Activated T-cell treated with anti-CD3 and anti-CD28 coated beads, Interleukin-2, amount 50 U/mL, for 72 hours (primary cell): ENCODE measurements at places on chromosomes 3 and 15. TPM values are rescaled to one million over a fixed set of nuclear protein-coding genes. Genes with fewer than 3 reads are reported as not detected.

AGBL1 gene
- not detected for total RNA-seq

LIPH gene
- not detected for total RNA-seq

VPS33B gene
- total RNA-seq, result 25.5 TPM

DNA sequence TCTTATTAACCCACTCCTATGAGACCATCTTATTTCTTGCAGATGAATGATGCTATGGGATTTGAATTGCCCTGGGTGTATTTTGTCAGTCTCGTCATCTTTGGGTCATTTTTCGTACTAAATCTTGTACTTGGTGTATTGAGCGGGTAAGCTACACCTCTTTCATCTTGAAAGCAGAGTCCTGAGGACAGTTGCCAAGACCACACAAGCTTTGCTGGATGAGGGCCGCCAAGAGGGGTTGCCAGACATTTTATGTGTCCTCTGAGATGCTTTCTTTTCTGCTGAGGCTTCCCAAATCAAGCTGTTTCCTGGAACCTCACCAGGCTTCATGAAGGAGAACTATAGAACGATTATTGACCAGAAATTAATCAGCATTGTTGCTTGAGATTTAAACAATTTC lies 173.2 kb downstream of the CHDH start:
- no peak overlapping the region for H3K4me3 ChIP-seq
- H3K36me3 ChIP-seq, result no peaks in the 10 kb centered on the region
- no peak for DNase-seq

GPR156 gene
- not detected for total RNA-seq

ZNF80 gene
- total RNA-seq, result 0.53 TPM

ROBO2 gene
- total RNA-seq, result not detected

GRCh38 chr3:124516333-124516732 lies 213.9 kb upstream of the UMPS start:
- H3K4me1 ChIP-seq, result no peaks in the 10 kb centered on the region
- no peaks in the 10 kb centered on the region for H3K36me3 ChIP-seq
- H3K4me3 ChIP-seq, result no peak overlapping the region
- no peak for DNase-seq
- peaks cover 24% of the 10 kb centered on the region for H3K27me3 ChIP-seq

GRCh38 chr15:85137489-85138168 lies 156.0 kb downstream of the PDE8A start:
- no peaks in the 10 kb centered on the region for H3K27me3 ChIP-seq
- no peak for DNase-seq
- H3K36me3 ChIP-seq, result peaks cover 11% of the 10 kb centered on the region
- no peaks in the 10 kb centered on the region for H3K4me1 ChIP-seq

GRCh38 chr15:24054547-24055245 lies 367.6 kb upstream of the NDN start:
- H3K4me1 ChIP-seq, result no peaks in the 10 kb centered on the region
- DNase-seq, result no peak
- no peak overlapping the region for H3K27ac ChIP-seq
- H3K4me3 ChIP-seq, result no peak overlapping the region
- H3K36me3 ChIP-seq, result no peaks in the 10 kb centered on the region
- H3K27me3 ChIP-seq, result no peaks in the 10 kb centered on the region

DUOX1 gene
- 0.95 TPM for total RNA-seq

DNA sequence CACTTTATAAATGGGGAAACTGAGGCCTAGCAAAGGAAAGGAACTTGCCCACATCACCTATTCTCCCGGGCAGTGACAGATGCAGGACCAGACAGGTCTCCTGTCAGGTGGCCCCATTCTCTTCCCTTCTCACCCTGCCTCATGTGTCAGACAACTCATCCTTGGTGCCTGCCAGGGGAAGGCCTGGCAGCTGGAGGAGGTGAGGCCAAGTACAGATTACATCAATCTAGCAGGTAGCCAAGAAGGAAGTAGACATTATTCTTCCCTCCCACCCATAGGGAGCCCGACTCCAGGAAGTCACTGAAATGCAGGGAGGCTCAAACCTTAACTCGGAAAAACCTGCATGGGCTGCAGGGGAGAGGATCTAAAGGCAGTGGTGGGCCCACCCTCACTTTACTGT lies 39.6 kb downstream of the DAPK2 start:
- H3K36me3 ChIP-seq, result no peaks in the 10 kb centered on the region
- DNase-seq, result no peak
- H3K27ac ChIP-seq, result no peak overlapping the region

GRCh38 chr3:187064210-187065115 lies 74.8 kb downstream of the RPL39L start:
- peaks cover 48% of the 10 kb centered on the region for H3K36me3 ChIP-seq
- H3K27me3 ChIP-seq, result no peaks in the 10 kb centered on the region
- peaks cover 69% of the 10 kb centered on the region for H3K4me1 ChIP-seq
- DNase-seq, result no peak
- peak overlapping the region; percentile 92 for H3K27ac ChIP-seq
- no peak overlapping the region for H3K4me3 ChIP-seq

GRCh38 chr3:17478673-17479072 lies 263.8 kb downstream of the TBC1D5 start:
- no peaks in the 10 kb centered on the region for H3K36me3 ChIP-seq
- no peaks in the 10 kb centered on the region for H3K27me3 ChIP-seq
- H3K27ac ChIP-seq, result no peak overlapping the region
- no peaks in the 10 kb centered on the region for H3K4me1 ChIP-seq
- H3K4me3 ChIP-seq, result no peak overlapping the region

- peak overlapping the region; percentile 55 for H3K4me3 ChIP-seq
- H3K27me3 ChIP-seq, result no peaks in the 10 kb centered on the region
- H3K27ac ChIP-seq, result peak overlapping the region; percentile 11
- DNase-seq, result peak; percentile 56
- H3K36me3 ChIP-seq, result no peaks in the 10 kb centered on the region
Measured at GRCh38 chr15:90209591-90209990, 8.5 kb downstream of the SEMA4B start.

- no peak overlapping the region for H3K4me3 ChIP-seq
- H3K36me3 ChIP-seq, result no peaks in the 10 kb centered on the region
- H3K27ac ChIP-seq, result no peak overlapping the region
- no peak for DNase-seq
Measured at GRCh38 chr3:49791571-49791970, 5.2 kb upstream of the IP6K1 start.

CP gene
- total RNA-seq, result not detected

SEMA3G gene
- 0.16 TPM for total RNA-seq

GP9 gene
- not detected for total RNA-seq

TRMT10C gene
- total RNA-seq, result 19.3 TPM

DNA sequence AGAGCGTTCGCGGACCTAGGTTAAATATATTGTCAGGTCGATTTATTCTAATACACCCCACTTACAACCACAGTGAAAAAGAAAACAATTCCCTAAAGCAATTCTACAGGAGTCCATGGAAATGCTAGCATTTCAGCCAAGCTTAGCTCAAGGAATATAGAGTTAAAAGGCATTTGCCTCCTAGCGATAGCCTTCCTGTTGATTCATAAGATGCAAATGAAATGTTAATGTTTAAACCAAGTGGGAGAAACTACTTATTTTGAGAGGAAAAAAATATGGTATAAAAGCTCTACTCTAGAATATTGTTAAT lies 1.7 kb upstream of the ALCAM start:
- H3K4me3 ChIP-seq, result peak overlapping the region; percentile 89
- no peak for DNase-seq
- peaks cover 2% of the 10 kb centered on the region for H3K36me3 ChIP-seq
- no peak overlapping the region for H3K27ac ChIP-seq

BOC gene
- 0.19 TPM for total RNA-seq

CCNB2 gene
- 77.8 TPM for total RNA-seq

C2CD4A gene
- 0.46 TPM for total RNA-seq

DNA sequence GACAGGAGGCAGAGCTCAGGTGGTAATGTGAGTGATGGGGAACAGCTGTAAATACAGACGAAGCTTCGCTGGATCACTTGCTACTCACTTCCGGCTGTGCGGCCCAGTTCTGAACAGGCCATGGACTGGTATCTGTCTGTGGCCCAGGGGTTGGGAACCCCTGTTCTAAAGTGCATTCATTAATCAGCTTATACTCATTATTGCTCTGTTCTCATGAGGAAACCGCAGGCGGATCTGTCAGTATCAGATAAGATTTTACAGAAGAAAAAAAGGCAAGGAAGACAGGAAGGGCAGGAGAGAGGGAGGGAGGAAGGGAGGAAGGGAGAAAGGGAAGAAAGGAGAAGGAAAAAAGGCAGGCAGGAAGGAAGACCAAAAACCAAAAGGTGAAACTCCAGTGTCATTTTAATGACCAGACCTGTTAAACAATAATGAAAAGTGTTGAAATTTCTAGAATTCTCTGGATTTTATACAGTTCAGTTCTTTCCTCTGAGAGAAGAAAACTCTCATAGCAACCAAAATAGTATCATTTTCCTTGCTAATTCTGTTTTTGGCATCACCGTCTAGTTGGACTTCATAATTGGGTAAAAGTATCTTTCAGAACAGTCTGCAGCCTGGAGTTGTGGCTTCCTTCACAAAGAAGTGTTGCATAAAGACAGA lies 128.0 kb upstream of the PROK2 start:
- H3K27me3 ChIP-seq, result peaks cover 7% of the 10 kb centered on the region
- no peak for DNase-seq
- H3K4me3 ChIP-seq, result no peak overlapping the region
- no peaks in the 10 kb centered on the region for H3K4me1 ChIP-seq
- no peaks in the 10 kb centered on the region for H3K36me3 ChIP-seq

SNTN gene
- not detected for total RNA-seq

GRCh38 chr15:92690395-92690794 lies 34.8 kb upstream of the FAM174B start:
- H3K36me3 ChIP-seq, result peaks cover 4% of the 10 kb centered on the region
- H3K27me3 ChIP-seq, result peaks cover 8% of the 10 kb centered on the region
- no peak for DNase-seq
- H3K4me3 ChIP-seq, result no peak overlapping the region
- H3K4me1 ChIP-seq, result no peaks in the 10 kb centered on the region

DNA sequence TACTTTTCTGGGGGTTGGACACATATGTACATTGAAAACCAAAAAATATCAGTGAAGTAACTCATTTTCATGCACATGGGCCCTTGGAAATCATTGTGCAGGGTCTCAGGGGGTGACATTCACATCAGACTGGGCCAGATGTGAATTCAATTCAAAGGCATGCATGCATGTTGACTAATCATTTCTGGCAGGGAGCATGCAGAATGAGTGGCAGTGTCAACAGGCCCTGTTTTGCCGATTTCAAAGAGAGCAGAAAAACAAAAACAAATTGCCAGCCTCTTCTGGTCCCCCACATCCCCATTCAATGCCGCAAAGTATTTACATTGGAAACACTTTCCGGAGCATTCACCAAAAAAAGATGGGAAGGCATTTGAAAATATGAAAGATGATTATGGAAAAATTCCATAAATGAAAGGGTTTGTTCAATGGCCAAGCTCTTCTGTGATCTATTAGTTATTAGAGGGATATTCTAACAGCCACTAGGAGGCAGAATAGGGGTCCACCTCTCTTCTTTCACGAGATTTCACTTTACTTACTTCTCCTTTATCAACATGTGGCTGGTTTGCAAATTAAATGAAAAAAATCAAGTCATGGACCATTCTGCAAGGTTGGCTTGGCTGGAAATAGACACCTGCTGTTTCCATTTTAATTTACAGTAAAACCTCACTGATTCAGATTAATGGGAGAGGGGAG lies 119.9 kb upstream of the FEZF2 start:
- no peak overlapping the region for H3K27ac ChIP-seq
- no peaks in the 10 kb centered on the region for H3K27me3 ChIP-seq
- no peak for DNase-seq
- no peaks in the 10 kb centered on the region for H3K36me3 ChIP-seq
- no peaks in the 10 kb centered on the region for H3K4me1 ChIP-seq

CKMT1A gene
- not detected for total RNA-seq

CHRNA3 gene
- total RNA-seq, result not detected

SCAMP5 gene
- total RNA-seq, result 0.31 TPM

GRCh38 chr3:133162670-133163305 lies 124.6 kb downstream of the TMEM108 start:
- no peak overlapping the region for H3K27ac ChIP-seq
- no peaks in the 10 kb centered on the region for H3K4me1 ChIP-seq
- H3K4me3 ChIP-seq, result no peak overlapping the region
- no peaks in the 10 kb centered on the region for H3K36me3 ChIP-seq
- no peak for DNase-seq

GALNT15 gene
- not detected for total RNA-seq

WWTR1 gene
- total RNA-seq, result 0.53 TPM

- no peaks in the 10 kb centered on the region for H3K36me3 ChIP-seq
- no peak for DNase-seq
- no peak overlapping the region for H3K27ac ChIP-seq
- H3K4me3 ChIP-seq, result no peak overlapping the region
Measured at GRCh38 chr3:98780343-98780742, 17.2 kb downstream of the ST3GAL6 start.

- no peak for DNase-seq
- no peaks in the 10 kb centered on the region for H3K4me1 ChIP-seq
- H3K4me3 ChIP-seq, result no peak overlapping the region
- no peak overlapping the region for H3K27ac ChIP-seq
Measured at GRCh38 chr3:150082898-150083654, 112.4 kb upstream of the PFN2 start.

GRCh38 chr3:97981886-97982285 lies 9.7 kb upstream of the RIOX2 start:
- no peaks in the 10 kb centered on the region for H3K36me3 ChIP-seq
- no peaks in the 10 kb centered on the region for H3K27me3 ChIP-seq
- peak overlapping the region; percentile 51 for H3K4me3 ChIP-seq
- peak; percentile 46 for DNase-seq
- H3K27ac ChIP-seq, result peak overlapping the region; percentile 93
- H3K4me1 ChIP-seq, result peaks cover 24% of the 10 kb centered on the region

DNA sequence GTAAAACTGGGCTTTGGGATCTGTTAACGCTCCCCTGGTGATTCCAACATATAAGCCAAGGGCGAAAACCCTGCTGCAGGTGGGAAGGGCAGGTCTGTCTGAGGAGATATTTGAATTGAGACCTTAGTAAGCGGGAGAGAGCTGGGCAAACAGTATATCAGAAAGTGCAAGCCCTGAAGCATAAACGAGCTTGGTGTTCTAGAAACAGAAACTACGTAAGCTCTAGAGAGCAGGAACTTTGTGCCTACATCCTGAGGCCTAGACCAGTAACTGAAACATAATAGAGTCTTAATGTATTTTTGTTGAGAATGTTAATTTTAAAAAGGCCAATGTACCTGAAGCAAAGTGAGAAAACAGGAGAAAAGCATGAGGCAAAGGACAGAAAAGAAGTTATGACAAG lies 62.9 kb upstream of the FSIP1 start:
- H3K4me1 ChIP-seq, result no peaks in the 10 kb centered on the region
- DNase-seq, result no peak
- no peak overlapping the region for H3K4me3 ChIP-seq
- no peaks in the 10 kb centered on the region for H3K36me3 ChIP-seq
- H3K27me3 ChIP-seq, result no peaks in the 10 kb centered on the region

DISP2 gene
- total RNA-seq, result 0.34 TPM

DNA sequence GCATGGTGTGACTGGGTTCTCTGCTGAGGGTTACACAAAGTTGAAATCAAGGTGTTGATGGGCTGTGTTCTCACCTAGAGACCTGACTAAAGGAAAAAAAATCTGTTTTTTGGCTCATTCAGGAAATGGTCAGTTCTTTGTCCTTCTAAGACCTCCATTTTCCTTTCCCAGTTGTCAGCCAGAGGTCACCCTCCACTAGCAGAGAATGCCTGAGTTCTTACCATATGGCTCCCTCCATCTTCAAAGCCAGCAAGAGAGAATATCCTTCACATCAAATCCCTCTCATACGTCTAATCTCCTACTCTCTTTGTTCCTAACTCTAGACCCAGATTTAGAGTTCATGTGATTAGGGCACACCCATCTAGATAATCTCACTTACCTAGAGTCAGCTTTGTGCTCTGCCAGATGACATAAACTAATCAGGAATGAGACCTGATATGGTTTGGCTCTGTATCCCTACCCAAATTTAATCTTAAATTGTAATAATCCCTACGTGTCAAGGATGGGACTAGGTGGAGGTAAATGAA lies 19.4 kb downstream of the ANKRD28 start:
- no peaks in the 10 kb centered on the region for H3K27me3 ChIP-seq
- H3K4me1 ChIP-seq, result peaks cover 30% of the 10 kb centered on the region
- H3K4me3 ChIP-seq, result no peak overlapping the region
- no peak overlapping the region for H3K27ac ChIP-seq
- peaks cover 2% of the 10 kb centered on the region for H3K36me3 ChIP-seq

SCAANT1 gene
- not detected for total RNA-seq
